ENCODE measurements at places on chromosomes 13 and 19.
A peak's percentile ranks its signal among the peaks of the same experiment; 100 is the strongest.

DNA sequence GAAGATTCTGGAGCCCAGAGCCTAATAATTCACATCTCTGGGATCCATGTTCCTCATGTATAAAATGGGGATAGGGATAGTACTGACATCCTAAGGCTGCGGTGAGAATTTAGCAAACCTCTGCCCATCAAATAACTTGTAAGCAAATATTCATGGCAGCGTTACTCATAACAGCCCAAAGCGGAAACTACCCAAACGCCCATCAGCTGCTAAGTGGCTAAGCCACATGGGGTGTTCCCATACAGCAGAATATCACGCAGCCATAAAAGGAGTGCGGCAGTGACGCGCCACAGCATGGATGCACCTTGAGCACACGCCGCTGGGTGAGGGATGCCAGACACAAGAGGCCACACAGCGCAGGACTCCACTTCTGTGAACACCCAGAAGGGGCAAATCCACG lies 19.7 kb downstream of the VRK3 start:
- DNase-seq, result no peak

DNA sequence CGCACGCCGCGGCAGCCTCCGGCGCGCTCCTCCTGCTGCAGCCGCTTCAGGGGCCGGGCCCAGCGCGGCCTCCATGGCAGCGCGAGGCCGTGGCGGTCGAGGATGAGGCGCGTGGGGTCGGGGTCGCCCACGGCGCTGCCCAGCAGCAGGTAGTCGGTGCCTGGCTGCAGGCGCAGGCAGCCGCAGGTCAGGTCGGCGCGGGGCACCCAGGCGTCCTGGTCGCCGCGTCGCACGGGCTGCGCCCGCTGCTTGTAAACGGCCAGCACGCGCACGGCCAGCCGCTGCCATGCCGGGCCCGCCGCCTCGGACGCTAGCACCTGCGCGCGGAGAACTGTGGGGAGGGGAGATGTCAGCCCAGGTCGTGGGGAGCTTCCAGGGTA lies 11.1 kb downstream of the NTN5 start:
- DNase-seq, result no peak

- no peak for DNase-seq
These were observed 181.4 kb upstream of the TUBA3C start for GRCh38 chr13:19362946-19363510.

- DNase-seq, result no peak
These were observed 30.8 kb upstream of the NDFIP2 start for GRCh38 chr13:79450110-79450509.

DNA sequence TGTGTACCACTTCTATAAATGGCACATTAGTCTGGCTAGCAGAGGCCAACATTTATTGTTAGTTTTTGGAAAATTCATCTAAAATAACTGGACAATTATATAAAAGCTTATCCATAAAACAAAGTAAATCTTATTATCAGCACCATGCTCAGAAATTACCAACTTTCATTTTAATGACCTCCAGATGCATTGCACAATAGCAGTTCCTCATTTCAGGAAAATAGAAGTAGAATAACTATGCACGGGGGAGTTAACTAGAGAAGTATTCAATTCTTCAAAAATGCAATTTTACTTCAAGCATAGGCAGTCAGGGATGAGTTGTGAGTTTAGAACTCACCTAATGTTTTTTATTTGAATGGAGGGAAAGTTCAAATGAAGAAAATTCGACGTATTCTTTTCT lies 1023.5 kb downstream of the PCDH17 start:
- DNase-seq, result no peak

DNA sequence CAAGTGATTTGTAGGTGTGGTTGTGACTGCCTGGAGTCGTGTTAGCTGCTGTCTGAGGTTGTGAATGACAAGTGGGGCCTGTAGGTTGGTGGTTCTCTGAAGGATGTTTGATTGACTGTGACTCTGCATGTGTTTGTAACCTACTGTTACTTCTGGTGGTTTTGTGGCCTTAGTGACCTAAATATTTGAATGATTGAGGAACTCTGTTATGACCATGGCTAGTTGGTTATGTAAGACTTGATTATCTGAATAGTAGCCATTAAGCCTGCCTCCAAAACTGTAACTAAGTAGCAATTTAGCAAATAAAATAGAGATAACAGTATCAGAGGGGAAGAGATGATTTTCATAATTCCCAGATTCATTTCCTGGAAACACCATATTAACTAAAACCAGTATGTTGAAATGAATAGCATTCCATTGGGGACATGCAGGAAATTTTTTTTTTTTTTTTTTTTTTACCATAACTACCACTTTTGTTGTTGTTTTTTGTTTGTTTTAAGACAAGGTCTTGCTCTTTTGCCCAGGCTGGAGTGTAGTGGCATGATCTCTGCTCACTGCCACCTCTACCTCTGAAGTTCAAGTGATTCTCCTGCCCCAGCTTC lies 865 bp downstream of the ZNF382 start:
- DNase-seq, result no peak

DNA sequence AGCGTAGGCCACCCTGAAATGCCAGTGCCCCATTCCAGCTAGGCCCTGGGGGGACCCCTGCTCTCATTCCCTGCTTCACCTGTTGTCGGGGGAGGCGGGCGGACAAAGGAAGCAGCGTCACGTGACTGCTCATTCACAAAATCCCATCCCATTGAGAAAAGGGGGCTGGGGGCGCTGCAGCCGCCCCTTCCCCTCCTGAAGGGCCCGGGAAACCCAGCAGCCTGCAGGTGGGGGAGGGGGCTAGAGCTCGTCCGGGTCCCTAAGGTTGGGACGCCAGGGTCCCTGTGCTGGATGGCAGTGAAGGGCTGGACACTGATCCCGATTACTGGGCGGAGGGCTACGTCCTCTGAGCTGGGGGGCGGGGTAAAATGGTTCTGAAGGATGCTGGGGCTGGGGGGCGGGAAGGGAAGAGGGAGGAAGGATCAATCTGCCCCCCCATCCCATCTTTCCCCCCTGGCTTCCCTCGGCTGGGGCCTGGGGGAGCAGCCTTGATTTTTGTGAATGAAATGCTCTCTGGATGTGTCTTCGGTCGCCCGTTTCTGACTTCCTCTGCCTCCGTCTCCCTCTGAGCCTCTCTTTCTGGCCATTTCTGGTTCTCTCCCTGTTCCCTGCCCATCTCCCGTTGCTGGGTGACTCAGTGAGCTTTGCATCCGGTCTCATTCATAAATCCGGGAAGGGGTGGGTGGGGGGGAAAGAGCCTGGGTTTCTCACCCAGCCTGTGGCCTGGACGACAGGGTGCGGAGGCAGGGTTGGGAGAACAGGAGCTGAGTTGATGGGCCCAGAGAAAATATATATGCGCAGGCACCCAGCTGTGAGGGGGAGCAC lies 816 bp downstream of the SPRED3 start:
- DNase-seq, result no peak

DNA sequence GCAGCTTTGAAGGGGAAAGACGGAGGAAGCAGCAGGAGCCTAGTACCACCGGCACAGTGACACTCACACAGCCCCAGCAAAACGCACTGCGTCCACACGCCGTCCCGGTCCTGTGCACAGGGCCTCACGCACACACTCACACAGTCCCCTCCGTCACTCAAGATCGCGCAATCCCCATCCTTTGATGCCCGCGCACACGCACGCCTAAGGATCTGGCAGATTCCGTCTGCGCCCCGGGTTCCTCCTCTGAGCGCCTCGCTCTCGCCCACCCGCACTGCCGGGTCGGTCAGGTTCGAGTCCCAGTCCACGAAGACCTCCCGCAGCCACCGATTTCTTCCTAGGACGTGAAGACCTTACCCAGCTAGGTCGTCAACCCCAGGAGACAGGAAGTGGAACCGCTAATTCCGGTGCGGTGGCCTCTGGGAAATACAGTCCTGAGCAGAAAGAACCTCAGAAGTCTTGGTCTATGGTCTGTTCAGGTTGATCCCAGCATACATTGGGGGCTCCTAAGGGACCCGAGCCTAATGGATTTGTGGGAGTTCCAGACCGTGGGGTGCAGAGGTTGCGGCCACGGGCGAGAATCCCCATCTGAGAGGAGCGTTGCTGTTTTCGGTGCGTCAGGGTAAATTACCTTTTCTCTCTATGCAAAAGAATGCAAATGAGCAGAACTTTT lies at the start of gene ZNF780B:
ZNF780B (minus strand) TSS at position 400 of the 673 bp plus-strand sequence. CDS start 5,899 bp downstream, outside the sequence.
- DNase-seq, result peak; percentile 90

DNA sequence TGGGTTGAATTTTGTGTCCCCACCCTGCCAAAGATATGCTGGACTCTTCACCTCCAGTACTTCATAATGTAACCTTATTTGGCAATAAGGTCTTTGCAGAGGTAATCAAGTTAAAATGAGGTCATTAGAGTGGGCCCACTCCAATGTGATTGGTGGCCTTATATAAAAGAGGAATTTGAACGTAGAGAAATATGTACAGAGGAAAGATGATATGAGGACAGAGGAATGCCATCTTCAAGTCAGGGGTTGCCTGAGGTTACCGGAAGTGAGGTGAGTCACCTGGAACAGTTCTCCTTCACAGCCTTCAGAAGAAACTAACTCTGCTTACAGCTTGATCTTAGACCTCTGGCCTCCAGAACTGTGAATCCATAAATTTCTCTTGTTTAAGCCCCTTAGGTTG lies 69.9 kb downstream of the GPC5 start:
- DNase-seq, result no peak

- DNase-seq, result no peak
These were observed 1674.5 kb upstream of the SLC10A2 start for GRCh38 chr13:104740641-104741222.

DNA sequence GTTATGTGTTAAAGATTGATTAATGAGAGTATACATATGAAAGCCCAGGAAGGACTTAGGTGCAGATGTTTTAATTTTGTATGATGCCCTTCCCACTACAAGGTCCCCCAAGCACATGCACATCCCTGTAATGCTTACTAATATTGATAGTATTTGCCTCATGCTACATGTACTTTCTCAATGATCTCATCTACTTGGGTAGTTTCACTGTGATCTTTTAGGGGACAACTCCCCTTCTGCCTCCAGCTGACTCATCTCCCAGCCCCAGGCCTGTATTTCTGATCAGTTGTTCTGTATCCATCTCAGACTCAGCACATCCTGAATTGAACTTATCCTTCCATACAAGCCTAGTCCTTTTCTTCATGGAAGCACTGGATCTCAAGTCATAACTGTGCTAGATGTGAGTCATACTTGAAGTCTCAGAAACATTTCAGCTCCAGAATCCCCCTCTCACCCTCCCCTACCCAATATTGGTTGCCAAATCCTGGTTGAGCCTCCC lies 49.4 kb upstream of the INTS6 start:
- no peak for DNase-seq

DNA sequence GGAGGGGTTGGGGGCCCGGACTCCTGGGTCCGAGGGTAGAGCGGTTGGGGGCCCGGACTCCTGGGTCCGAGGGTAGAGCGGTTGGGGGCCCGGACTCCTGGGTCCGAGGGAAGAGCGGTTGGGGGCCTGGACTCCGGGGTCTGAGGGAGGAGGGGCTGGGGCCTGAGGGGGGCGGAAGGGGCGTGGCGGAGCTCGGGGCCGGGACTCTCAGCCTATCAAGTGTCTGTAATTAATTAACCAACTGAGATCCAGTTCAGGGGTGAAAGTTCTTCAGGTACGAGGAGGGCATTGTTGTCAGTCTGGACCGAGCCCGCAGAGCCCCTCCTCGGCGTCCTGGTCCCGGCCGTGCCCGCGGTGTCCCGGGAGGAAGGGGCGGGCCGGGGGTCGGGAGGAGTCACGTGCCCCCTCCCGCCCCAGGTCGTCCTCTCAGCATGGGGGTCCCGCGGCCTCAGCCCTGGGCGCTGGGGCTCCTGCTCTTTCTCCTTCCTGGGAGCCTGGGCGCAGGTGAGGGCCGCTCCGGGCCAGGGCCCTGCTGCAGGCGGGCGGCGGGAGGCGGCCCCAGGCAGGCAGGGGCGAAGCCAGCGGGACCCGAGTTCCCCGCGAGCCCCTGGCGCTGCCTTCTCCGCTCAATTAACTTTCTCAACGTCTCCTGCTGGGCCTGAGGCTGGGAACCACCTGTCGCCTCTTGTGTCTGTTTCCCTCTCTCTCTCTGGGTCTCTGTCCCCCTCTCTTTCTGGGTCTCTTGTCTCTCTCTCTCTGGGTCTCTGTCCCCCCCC lies 697 bp downstream of the FCGRT start:
- DNase-seq, result no peak

DNA sequence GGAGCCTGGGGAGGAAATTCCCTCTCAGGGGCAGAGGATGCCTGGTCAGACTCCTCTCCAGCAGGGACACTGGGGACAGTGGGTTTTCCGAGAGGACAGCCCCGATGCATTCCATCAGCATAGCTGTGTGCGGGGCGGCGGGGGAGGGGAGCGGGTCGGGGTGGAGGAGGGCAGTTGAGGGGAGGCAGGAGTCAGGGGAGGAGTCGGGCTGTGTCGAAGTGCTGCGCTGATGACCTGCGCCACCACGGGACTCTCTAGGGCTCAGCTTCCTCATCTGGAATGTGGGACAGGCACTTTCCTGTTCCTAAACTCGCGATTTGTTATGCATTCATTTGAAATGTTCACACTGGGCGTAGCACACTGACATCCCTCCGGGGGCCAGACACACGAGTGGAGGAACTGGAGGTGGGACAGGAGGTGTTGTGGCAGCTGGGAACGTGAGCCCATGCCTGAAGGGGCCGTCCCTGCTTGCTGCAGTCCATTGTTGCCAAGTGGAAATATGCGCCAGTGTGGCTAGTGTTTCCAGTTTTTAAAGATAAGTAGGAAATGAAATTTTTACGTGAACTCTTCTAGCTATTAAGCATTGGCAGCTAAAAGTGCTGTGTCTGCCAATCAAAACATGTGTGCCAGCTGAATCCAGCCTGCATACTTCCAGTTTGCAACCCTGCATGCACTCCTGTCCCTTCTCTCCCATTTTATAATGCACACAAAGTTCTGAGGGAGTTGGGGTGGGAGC lies 43.3 kb downstream of the FLT1 start:
- no peak for DNase-seq

DNA sequence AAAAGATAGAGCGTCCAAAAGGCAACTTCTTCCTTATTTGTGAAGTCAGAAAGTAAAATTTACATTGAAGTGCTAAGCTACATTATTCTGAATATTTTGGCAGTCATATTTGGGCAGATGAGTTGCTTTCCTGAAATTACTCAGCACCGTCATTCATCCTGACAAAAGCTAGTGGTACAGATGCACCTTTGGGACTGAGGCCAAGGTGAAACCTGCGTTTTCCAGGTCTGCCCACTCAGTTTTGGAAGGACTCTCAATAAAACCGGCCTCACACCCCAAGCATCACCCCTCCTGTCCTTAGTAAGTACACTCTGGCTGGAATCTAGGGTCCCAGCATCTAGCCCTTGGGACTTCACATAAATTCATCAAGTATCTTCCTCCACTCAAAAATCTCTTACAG lies 187.5 kb downstream of the TM9SF2 start:
- no peak for DNase-seq

- no peak for DNase-seq
These were observed 17.9 kb downstream of the UBAC2 start for GRCh38 chr13:99218545-99218944.

GRCh38 chr19:32404933-32405430 lies 588 bp upstream of the DPY19L3 start:
- DNase-seq, result no peak

- DNase-seq, result no peak
These were observed 252.4 kb downstream of the UQCRFS1 start for GRCh38 chr19:28960586-28960985.
